Mesenteric fat pad (tissue), 1 donor: ENCODE measurements at places on chromosomes 13 and 19. TPM values are rescaled to one million over a fixed set of nuclear protein-coding genes. Genes with fewer than 3 reads are reported as not detected.

TTC9B gene
- not detected for total RNA-seq

CPT1C gene
- 7.2 TPM for total RNA-seq

ZNF491 gene
- total RNA-seq = 1.5 TPM

C1QTNF9 gene
- 1.0 TPM for total RNA-seq

OR7G3 gene
- total RNA-seq = not detected

COMP gene
- 21.2 TPM for total RNA-seq

FOSB gene
- 907 TPM for total RNA-seq

PODNL1 gene
- 0.93 TPM for total RNA-seq

CAMSAP3 gene
- 0.32 TPM for total RNA-seq

KIR2DL3 gene
- total RNA-seq = not detected

LILRB1 gene
- 10.5 TPM for total RNA-seq

RASL11A gene
- total RNA-seq = 24.7 TPM

CHST8 gene
- 1.4 TPM for total RNA-seq

- no peak for DNase-seq
Measured at GRCh38 chr13:80860845-80861244, 519.9 kb upstream of the SPRY2 start.

DNA sequence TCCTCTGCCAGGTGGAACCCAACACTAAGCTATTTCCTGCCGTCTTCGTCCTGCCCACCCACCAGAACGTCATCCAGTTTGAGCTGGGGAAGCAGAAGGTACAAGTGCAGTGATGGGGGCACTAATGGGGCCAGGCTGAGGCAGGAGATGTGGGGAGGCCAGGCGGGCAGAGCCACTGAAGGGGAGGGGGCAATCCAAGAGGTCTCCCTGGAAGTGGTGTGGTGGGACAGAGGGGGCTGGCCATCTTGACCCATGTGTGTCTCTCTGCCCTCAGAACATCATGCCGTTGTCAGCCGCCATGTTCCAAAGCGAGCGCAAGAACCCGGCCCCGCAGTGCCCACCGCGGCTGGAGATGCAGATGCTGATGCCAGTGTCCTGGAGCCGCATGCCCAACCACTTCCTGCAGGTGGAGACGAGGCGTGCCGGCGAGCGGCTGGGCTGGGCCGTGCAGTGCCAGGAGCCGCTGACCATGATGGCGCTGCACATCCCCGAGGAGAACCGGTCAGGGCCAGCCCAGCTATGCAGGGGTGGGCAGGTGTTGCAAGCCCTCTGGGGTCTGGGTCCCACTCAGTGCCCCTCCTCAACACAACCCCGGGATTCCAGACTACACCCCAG lies 49.6 kb downstream of the RYR1 start:
- DNase-seq = no peak

- DNase-seq = no peak
Measured at GRCh38 chr13:68214691-68215415, 984.7 kb upstream of the PCDH9 start.

DNA sequence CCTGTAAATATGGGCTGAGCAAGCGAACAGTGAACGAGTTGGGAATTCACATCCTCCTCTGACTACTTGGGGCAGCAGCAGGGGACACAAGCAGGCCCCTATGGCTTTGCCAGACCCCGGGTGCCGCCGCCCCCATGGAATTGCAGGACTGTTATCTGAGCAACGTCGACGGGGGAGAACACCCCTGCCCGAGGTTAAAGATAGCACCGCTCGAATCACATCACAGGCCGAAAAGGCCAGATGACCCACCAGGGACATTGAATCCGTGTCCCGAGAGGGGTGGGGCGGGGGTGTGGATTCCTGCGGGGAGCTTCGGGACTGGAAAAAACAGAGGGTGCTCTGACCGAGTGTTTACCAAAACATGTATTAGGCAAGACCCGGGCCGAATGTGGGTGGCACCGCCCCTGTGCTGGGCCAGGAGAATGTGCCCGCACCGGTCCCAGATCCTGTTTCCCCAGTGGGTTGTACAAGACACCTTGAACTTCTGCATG lies 9.1 kb downstream of the FEM1A start:
- DNase-seq = no peak

GRCh38 chr19:4267101-4267900 lies 11.8 kb upstream of the SHD start:
- no peak for DNase-seq

DNA sequence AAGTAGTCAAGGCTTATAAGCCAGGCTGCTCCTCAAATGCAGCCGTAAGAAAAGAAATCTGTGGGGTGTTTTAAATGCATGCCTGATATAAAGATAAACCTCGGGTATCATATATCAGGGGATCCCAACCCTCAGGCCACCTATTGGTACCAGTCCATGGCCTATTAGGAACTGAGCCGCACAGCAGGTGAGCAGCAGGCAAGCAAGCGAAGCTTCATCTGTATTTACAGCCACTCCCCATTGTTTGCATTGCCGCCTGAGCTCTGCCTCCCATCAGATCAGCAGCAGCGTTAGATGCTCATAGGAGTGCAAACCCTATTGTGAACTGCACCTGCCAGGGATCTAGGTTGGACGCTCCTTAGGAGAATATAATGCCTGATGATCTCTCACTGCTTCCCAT lies 233.5 kb upstream of the SERP2 start:
- no peak for DNase-seq

- no peak for DNase-seq
Measured at GRCh38 chr19:6531956-6532243, 1.1 kb downstream of the TNFSF9 start.

DNA sequence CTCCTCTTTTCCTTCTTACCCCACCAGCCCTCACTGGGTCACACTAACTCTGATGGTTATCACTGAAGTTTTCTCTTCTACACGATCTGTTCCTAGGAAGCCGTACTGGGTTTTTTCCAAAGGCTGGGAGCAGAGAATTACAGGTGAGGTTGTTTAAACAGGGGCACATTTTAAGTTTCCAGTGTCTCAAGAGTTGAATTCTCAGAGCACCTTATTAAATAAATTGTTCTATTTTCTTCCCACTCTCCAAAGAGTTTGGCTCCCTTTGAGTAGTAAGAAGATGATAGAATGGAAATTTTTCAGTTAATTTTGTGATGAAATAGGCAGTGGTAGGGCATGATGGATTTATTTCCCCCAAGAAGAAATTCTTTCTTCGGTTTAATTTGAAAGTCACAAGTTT lies at the start of gene OR7D4:
Gene OR7D4, minus strand, starts transcription at position 101 of the 400 bp plus-strand sequence. CDS start 4,752 bp downstream, outside the sequence.
- no peak for DNase-seq

- no peak for DNase-seq
Measured at GRCh38 chr19:1155352-1156304, 18.4 kb downstream of the SBNO2 start.

- DNase-seq = no peak
Measured at GRCh38 chr13:55577082-55577846, 1563.5 kb upstream of the PRR20A start.

- no peak for DNase-seq
Measured at GRCh38 chr13:103788061-103788652, 721.9 kb upstream of the SLC10A2 start.

DNA sequence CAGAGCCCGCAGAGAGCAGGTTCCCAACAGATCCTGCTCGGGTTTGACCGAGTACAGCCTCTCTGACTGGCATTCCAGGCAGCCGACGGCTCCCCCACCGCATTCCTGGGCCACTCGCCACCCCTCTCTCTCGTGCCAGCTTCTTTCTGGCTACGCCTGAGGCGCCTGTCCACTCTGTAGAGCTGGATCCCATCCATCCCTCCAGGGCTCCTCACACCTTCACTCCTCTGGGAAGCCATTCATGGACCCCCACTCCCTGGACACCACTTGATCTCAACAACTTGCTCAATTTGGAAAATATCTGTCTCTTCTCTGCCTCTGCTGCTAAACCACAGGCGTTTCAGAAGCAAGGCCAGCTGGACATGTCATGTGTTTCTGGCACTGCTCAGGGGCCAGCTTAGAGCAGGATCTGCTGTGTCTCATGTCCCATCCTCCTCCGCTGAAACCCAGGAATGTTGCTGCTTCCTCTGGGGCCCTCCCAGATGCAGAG lies 30.6 kb upstream of the ATP1A3 start:
- no peak for DNase-seq

DNA sequence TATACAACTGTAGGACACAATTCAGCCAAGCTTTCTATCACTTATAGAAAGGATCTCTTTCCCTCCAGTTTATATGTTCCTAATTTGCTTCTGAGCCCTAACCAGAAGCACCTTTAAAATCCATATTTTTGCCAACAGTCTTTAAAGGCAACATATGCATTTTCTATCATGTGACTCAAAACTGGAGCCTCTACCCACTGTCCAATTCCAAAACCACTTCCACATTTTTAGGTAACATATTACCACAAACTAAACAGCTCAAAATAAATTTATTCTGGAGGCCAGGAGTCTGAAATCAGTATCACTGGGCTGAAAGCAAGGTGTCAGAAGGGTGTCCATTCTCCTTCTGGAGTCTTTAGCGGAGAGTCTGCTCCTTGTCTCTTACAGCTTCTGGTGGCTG lies 15.9 kb upstream of the EFNB2 start:
- DNase-seq = no peak

DNA sequence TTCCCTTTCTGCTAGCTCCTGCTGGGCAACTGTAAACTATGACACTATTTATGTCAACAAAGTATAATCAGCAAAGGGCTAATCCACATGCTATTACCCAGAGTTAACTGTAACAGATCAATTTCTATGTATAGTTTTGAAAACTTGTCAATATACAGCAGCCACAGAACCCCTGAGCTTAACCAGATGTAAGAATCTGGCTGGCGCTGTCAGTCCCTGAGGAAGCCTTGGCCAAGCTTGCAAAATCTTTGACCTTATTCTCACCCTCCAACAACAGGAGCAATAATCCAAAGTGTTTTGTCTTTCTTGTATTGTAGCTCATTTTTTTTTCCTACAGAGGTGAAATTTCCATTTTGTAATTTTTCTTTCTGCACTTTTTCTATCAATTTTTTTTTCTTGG lies 1230.1 kb upstream of the SLC10A2 start:
- no peak for DNase-seq

GRCh38 chr19:34540811-34541557 lies 59.4 kb downstream of the WTIP start:
- no peak for DNase-seq

DNA sequence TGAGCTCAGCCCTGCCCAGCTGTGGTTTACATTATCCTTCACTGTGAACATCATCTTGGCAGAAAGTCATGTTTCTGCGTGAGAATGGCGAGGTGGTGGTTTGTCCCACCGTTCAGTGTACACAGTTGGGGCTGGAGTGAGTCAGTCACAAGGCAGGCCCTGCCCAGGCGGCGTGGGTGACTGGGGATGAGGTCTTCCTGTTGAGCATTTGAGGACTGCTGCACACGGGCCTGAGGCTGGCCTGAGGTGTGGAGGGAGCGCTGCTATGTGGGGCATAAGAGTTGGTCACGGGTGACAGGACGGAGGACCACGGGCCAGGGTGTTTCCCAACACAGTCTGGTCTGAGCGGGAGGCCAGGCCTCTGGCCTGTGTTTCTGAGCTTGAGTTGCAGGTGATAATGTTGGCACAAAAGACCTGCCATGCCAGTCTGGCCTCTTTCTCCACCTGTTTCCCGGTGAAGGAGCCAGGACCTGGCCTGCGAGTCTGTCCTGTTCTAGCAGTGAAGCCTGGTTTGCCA lies 13.4 kb upstream of the C19orf33 start:
- no peak for DNase-seq

DNA sequence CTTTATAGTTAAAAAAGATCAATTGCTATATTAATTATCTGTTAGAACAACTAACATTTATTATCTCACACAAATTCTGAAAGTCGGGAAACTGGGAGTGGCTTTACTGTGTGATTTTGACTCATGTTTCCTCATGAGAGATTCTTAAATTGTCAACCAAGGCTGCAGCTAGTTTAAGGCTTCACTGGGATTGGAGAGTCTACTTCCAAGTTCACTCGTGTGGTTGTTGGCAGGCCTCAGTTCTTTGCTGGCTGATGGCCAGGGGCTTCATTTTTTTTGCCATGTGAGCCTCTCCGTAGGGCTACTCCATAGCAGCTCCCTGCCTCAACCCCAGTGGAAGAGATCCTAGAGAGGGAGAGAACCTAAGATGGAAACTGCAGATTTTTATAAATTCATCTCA lies 24.5 kb upstream of the LPAR6 start:
- no peak for DNase-seq

DNA sequence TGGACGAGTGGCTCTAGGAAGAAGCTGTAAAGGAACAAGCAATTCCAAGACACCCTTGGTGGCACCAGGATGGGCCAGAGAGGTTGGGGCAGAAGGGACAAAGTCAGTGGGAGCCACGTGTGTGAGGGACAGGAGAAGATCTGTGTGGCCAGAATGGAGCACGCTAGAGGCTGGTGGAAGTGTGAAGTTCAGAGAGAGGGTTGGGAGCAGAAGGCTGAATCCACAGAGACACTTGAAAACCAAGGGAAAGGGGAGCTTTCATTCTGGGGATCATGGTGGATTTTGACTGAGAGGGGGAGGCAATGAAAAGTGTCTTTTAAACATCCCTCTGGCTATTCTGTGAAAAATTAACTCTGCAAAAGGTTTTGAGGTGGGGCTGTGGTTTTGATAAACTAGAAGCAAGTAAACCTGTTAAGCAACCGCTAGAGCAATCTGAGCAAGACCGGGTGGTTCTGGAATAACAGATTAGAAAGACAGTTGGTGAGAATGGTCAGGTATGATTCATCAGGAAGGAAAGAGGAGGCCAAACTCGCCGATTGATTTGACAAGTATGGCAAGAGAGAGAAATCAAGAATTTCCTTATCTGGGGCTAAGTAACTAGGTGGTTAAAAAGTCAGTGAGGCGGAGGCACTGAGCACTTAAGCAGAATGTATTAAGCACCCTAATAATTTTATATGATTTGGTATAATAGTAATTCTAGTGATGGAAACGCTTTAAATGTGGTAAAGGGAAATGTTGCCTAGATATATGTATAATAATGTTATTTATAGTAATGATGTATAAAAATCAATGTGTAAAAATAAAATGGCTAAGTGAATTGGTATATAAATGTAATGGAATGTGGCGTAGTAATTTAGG lies 140.0 kb downstream of the MYO16 start:
- no peak for DNase-seq

GRCh38 chr19:4474514-4475022 lies 2.5 kb downstream of the HDGFL2 start:
- DNase-seq = no peak

GRCh38 chr19:16898361-16899015 lies 9.7 kb downstream of the F2RL3 start:
- DNase-seq = no peak

DNA sequence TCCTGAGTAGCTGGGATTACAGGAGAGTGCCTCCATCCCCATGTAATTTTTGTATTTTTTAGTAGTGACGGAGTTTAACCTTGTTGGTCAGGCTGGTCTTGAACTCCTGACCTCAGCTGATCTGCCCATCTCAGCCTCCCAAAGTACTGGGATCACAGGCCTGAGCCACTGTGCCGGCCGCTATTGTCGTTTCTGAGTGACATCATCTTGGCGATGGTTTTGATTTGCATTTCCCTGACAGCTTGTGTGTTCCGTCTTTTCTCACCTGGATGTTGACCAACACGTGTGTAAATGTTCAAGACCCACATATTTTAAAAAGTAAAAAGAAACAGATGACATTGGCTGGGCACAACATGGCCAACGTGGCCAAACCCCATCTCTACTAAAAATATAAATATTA lies 12.8 kb upstream of the MKNK2 start:
- no peak for DNase-seq

- DNase-seq = no peak
Measured at GRCh38 chr19:5059213-5059574, 90.3 kb downstream of the KDM4B start.

GRCh38 chr13:39051157-39051556 lies 12.9 kb downstream of the NHLRC3 start:
- DNase-seq = no peak

GRCh38 chr19:39679056-39679790 lies 23.5 kb downstream of the LGALS16 start:
- no peak for DNase-seq

- DNase-seq = no peak
Measured at GRCh38 chr19:31519256-31519655, 170.0 kb upstream of the TSHZ3 start.
